ENCODE measurements at places on chromosomes 7 and 10.

DNA sequence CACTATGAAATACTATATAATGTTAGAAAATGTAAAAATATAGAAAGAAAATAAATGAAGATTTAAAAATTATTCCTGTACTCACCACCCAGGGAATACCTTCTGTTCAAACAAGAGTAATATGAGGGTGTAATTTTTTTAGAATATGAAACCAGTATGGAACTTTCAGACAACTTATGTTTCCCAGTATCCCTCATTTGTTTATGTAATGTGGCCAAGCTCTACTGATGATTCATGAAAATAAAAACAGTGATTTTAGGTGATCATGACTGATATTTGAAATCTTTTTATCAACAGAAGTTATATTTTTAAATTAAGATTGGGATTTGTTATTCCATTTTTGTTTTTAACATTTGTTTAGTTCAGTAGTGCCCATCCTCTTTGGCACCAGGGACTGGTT is 18.8 kb downstream of the SLK start:
- no peak for DNase-seq

GRCh38 chr7:1979591-1980560 is 252.9 kb downstream of the MAD1L1 start:
- no peak for DNase-seq

DNA sequence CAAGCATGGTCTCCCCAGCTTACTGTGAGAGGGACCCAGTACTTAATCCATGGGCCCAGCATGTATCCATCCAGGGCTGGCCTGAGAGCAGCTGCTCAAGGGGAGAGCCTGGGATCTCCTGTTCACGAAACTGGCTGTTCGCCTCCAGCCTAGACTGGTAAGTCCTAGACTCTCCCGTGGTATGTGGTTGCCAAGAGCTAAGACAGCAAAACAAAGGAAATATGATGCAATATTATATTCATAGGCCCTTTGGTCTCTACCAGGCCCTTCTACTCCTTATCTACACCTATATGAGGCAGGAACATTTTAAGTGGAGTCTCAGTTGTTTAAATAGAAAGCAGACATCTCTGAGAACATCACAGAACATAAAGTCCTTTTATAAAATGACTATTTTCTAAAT is 28.9 kb upstream of the STK17A start:
- DNase-seq, result no peak

DNA sequence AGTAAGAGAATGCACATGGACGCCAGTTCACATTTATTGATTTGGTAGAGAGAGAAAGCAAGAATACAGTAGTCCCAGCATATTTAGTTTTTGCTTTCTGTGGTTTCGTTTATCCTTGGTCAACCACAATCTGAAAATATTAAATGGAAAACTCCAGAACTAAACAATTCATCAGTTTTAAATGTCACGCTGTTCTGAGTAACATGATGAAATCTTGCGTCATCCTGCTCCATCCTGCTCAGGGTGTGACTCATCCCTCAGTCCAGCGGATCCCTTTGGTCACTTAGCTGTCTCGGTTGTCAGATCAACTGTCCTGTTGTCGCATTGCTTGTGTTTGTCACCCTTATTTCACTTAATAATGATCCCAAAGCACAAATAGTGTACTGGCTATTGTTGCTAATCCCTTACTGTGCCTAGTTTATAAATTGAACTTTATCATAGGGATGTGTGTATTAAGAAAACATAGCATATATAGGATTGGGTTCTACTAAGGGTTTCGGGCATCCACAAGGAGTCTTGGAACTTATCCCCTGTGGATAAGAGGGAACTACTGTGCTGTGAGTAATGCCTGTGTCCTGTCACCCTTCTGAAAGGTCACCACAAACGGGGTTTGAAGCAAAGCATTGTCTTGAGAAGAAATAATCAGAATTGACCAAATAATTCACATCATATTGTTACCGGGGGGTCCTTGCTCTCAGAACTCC is 73.6 kb downstream of the OTUD1 start:
- no peak for DNase-seq

DNA sequence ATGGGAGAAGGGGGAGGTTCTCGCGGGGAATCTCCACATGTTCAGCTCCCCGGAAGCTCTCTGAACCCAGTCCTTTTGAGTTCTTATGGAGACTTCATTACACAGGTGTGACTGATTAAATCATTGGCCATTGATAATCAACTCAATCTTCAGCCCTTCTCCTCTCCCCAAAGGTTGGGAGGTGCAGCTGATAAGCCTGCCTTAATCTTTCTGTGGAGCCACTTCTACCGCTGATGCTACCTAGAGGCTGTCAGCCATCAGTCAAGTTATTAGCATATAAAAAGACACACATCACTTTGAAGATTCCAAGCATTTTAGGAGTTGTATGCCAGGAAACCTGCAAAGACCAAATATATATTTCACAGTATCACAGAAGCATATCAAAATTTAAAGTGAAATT is 91.7 kb downstream of the MARCHF5 start:
- DNase-seq, result no peak

- DNase-seq, result no peak
Measured at GRCh38 chr10:79049931-79050895, 18.6 kb upstream of the ZMIZ1 start.

Measured in SJSA1 (cell line).